ENCODE measurements at places on chromosomes 12 and 14.

DNA sequence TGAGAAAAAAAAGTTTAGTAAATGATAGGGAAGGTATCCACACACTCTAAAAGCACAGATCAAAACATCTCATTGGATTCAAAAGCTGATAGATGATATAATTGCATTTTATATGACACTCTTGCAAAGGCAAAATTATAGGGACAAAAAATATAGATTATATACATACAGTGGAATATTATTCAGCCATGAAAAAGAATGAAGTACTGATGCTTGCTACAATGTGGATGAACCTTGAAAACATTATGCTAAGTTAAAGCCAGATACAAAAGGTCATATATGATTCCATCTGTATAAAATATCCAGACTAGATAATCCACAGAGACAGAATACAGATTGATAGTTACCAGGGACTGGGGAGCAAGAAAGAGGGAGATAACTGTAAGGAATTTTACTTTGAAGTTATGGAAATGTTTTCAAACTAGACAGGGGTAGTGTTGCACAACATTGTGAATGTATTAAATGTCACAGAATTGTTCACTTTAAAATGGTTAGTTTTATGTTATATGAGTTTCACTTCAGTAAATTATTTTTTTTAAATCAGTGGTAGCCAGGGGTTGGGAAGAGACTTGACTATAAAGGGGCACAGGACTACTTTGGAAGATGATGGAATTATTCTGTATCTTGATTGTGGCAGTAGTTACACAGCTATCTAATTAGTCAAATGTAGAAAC, 41.7 kb upstream of the CDKN3 start:
- no peak for DNase-seq

DNA sequence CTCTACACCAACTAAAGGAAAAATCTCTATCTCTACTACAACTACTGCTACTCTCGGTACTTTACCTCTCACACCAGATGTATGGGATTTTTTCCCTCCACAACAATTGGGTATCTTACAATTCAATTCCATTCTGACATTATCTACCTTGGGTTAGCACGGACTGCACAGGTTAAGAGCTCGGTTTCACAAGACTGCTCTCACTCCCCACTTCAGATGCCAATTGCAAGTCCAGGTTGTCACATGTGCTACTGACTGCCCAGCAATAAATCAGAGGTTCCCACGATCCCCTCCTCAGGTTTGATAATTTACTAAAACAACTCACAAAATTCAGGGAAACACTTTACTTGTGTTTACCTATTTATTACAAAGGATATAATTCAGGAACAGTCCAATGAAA, 58.0 kb downstream of the OVCH1 start:
- DNase-seq, result no peak

- no peak for DNase-seq
These were observed 158.9 kb downstream of the SLC15A5 start for GRCh38 chr12:16118586-16118985.

- no peak for DNase-seq
These were observed 4.6 kb upstream of the POU6F1 start for GRCh38 chr12:51222461-51222860.

DNA sequence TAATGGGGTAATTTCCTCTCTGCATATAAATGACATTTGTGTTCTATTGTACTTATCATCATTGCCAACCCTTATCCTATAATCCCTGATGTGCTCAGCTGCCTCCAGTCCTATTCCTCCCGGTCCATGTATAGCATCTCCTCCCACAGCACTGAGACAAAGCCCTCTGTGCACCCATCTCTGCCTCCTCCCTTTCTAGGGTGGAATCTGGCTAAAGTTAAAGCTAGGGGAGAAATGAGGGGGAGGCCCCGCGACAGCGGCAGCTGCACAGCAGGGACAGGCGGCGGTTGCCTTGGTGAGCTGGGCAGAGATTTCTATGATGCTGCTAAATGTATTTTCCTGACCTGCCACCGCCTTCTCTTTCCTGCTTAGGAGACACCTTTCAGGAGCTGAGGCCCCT, 12.8 kb upstream of the ZDHHC22 start:
- DNase-seq, result no peak

DNA sequence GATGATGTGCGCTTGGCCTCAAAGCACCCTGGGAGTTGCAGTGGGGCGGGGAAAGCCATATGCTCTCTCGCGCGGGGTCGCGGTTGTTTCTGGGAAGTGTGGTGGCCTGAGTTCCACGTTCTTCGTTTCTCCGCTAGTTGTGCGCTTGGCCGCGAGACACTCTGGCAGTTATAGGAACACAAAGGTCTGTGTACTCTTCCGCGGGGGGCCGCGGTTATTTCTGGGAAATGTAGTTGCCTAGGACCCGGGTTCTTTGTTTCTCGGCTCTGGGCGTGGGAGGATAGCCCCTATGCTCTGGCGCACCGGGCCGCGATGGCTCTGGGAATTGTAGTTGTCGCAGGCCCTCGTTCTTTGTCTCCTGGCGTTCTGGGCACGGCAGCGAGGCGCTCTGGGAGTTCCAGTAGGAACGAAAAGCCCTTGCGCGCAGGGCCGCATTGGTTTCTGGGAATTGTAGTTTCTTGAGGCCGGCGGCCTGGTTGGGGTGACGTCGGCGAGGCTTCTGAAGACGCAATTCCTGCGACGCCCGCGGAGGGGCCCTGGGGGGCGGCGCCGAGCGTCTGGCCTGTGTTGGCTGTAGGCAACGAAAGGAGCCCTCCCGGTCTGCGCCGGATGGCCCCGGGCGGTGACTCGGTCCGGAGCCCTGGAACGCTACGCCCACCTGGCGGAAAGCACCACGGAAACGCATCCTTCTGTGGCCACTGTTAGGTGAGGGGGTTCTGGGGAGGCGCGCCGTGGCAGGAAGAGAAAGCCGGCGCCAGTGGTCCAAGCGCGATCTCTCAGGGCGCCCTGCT, at the start of gene ZNF140:
Gene ZNF140 (plus strand): TSS at position 556 of the 791 bp plus-strand sequence. CDS start 398 bp downstream, outside the sequence.
- DNase-seq, result peak; percentile 98

DNA sequence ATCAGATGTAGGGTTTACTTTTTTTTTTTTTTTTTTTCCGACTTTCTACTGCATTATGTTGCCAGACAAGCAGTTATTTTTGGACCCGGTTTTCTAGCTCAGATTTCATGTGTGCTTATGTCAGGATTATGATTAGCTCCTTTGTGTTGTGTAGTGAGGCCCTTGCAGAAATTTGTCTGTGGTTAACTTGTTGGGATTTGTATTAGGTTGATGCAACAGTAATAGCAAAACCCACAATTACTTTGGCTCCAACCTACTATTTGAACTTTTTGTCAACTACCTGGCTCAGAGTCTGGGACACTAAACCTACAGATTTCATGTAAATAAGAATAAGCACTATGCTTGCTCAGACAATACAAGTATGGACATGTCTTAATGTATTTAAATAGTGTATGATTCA, 44.1 kb upstream of the KCNJ8 start:
- DNase-seq, result no peak

DNA sequence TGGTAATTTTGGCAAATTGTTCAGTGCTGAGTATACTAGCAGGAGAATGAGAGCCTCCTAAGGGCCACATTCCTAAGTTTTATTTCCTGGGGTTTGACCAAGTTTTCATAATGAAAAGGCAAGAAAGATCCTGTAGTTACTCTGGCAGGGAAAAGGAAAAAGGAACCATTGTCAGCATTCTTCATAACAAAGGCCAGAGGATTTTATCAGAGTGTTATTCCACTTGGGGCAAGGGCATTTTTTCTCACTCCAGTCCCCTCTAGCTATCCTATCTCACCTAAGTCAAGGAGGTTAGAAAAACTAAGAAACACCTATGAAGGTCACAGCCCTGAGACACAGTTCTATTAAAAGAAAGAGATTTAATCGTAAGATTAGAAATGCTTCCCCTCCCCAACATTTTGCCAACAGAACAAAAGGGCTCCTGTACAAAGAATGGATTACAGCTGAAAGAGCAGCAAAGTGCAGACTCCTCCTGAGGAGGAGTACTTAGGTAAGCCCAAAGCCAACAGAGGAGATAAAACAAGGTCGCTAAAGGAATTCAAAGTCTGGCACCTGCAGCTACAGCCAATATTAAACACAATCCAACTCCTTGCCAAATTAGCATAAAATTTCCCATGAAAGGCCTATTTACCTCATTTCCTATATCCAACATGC, 162.4 kb downstream of the GALC start:
- no peak for DNase-seq

DNA sequence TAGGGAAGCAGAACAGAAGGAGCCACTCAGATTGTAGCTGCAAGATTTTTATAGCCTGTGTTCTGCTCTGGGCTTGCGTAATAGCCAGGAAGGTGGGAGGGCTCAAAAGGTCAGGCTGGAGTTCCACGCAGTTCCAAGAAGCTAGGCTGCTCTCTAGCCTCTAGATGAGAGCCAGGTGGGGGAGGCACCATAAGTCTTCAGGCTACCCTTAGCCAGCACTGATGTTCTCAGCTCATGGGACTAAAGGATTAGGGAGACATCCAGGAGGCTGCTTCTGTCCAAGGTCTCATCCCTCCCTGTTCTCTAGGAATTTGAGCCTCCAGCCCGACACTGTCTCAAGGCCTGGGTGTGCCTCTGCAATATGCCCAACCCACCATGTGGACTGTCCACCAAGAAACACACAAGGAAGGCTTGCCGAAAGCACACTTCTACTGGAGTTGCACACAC, 1.7 kb downstream of the LMBR1L start:
- DNase-seq, result no peak

DNA sequence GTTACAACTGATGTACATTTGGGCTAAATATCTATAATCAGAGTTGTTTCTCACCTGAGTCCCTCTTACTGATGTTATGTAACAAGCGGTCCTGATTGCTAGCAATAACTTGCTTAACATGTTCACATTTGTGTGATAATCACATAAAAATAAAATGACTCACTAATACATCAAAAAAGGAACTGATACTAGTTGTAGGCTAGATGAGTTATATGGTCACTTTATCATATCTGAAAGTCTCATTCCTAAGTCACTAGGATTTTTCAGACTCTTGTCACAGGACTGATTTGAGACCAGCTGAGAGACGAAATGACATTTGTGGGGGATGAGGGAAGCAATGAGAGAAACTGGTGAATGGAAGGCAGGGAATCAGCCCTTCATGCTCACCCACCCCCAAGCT, 34.3 kb downstream of the NKX2-1 start:
- DNase-seq, result no peak

- DNase-seq, result no peak
These were observed 1.6 kb downstream of the GLTP start for GRCh38 chr12:109878749-109879148.

DNA sequence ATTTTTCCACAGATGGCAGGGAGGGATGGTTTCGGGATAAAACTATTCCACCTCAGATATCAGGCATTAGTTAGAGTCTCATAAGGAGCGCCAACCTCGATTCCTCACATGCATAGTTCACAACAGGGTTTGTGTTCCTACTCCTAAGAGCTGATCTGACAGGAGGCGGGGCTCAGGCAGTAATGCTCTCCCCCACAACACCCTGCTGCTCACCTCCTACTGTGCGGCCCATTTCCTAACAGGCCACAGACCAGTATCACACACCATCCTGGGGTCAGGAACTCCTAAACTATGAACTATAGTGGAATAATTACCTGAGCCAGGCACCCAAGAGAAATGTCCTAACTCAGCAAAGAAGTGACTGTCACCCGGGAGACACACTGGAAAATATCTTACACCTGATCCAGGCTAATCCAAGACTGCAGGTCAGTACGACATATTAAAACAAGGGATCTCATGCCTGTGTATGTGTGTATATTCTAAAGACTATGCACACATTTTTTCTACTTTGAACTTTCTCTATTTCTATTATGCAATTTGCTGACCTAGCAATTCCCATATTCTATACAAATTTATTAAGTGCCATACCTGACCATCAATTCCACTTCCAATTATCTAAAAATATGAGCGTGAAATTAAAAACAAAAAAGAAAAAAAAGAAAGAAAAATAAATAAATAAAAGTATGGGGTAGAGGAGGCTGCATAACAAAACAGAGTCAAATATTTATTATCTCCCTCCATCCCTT, 4.7 kb downstream of the NAA25 start:
- no peak for DNase-seq

GRCh38 chr12:38424436-38424835, 107.9 kb downstream of the ALG10B start:
- no peak for DNase-seq

Measured in osteocyte (in vitro differentiated cells).